ENCODE measurements at places on chromosomes 4 and X.
A peak's percentile ranks its signal among the peaks of the same experiment; 100 is the strongest.

GRCh38 chr4:52197306-52197705 is 146.2 kb downstream of the SPATA18 start:
- no peak for DNase-seq

DNA sequence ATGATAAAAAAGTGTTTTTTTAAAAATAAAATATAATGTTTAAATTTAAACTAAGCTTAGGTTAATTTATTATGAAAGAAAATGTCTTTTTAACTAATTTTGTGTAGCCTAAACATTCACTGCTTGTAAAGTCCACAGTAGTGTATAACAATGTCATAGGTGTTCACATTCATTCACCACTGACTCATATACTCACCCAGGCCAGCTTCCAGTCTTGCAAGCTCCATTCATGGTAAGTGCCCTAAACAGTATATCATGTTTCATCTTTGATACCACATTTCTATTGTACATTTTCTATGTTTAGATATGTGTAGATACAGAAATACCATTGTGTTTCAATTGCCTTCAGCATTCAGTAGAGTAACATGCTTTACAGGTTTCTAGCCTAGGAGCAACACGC is 530.3 kb downstream of the EPHA5 start:
- DNase-seq, result no peak

- DNase-seq, result no peak
Measured at GRCh38 chrX:118271775-118272174, 74.1 kb upstream of the WDR44 start.

GRCh38 chrX:129654652-129655546 is at the start of gene APLN:
Gene APLN, minus strand, starts transcription at chrX:129654956. Its CDS starts 326 bp downstream, at chrX:129654630.
- DNase-seq, result no peak

GRCh38 chrX:39445336-39445735 is 644.1 kb downstream of the MID1IP1 start:
- DNase-seq, result peak; percentile 4

DNA sequence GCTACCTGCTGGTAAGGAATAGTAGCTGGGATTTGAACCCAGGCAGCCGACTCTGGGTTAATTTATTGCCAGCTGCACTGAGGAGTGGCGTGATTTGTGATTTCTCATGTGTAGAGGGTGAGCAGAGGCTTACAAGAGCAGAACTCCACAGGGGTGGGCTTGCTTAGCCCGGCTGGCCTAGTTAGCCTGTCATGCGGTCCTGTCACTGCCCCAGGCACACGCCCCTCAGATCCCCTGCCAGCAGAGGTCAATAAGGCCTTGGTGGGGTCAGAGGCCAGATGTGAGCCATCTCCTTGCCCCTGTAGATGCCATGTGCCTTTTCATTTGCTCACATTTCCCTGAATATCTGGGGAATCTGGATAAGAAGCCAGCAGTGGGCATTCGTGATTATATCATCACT is 13.4 kb downstream of the NSDHL start:
- no peak for DNase-seq

DNA sequence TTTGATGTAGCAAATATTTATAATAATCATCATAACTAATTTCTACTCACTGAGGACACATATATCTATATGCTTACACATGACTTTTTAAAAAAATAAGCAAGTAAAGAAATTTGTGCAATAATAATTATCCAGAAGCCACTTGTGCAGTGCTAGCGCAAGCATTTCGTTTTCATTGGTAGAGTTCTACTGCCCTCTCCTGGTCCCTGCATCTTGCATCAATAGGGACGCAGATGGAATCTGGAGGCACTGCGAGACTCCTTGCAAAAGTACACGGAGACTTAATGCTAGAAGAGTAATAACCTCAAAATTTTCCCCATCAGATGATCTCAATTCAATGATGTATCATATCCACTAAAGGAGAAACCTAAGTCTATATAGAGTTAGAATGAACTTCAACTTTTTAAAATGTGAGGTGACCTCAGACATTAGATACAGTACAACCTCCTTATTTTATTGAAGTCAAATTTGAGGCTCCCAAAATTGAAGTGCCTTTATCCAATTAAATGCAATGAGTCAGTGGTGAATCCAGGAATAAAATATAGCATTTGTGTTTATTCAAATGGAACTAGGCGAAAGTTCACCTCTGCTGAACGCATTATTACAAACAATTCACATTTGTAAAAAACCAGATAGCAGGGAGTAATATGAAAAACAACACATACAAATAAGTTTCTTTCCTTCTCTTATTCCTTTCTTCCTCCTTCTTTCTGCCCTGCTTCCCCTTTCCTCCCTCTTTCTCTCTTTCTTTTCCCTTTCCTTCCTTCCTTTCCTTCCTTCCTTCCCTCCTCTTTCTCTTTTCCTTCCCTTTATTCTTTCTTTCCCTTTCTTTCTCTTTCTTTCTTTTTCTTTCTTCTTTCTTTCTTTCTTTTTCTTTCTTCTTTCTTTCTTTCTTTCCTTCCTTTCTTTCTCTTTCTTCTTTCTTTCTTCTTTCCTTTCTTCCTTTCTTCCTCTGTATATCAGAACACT is 450.0 kb downstream of the ANKRD50 start:
- DNase-seq, result no peak

DNA sequence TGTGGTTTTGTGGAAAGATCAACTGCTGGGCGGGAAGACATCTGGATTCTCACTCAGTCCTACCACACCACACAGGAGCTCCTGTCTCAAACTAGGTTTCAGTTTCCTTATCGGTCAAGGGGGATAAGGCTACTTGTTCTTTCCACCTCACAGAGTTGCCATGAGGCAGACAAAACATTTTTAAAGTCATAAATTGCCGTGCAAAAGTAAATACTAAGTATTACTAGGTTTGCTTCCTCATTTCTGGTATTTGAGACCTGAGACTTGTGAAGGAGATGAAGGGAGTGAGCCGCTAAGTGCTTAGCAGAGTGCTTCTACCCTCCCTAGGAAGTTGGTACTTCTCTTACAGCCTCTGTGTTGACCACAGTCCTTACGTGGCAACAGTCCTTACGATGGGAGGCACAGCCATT is 1.5 kb downstream of the LAP3 start:
- no peak for DNase-seq

- DNase-seq, result no peak
Measured at GRCh38 chrX:71450433-71451106, 82.3 kb upstream of the OGT start.

DNA sequence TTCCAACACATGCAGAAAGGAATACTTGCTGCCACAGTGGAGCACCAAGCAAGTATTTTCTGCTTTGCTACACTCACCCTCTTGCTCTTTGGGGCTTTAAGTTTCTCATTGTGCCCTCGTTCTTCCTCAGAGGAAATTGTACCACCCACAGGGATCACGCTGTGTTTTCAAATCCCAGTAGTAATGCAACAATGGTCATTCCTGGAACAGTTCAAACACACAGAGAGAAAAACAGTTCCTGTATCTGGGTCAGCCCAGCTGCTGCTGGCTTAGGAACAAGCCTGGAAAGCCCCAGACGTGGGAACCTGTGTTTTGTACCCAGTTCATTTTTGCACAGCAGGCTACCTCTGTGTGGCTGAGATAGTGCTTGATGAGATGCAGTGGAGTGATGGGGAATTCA is 907.8 kb downstream of the STPG2 start:
- DNase-seq, result no peak

Measured in activated CD4-positive, CD25-positive, alpha-beta regulatory T cell treated with anti-CD3 and anti-CD28 coated beads, Interleukin-2, amount 50 U/mL, for 16 hours (primary cell).